ENCODE measurements at places on chromosomes 12 and 14. TPM values are rescaled to one million over a fixed set of nuclear protein-coding genes. Genes with fewer than 3 reads are reported as not detected.

Gene NDRG2
- 136 TPM for total RNA-seq

Gene KRT77
- total RNA-seq, result not detected

Gene CCDC77
- 12.5 TPM for total RNA-seq

Gene BCL2L14
- 68.3 TPM for total RNA-seq

DNA sequence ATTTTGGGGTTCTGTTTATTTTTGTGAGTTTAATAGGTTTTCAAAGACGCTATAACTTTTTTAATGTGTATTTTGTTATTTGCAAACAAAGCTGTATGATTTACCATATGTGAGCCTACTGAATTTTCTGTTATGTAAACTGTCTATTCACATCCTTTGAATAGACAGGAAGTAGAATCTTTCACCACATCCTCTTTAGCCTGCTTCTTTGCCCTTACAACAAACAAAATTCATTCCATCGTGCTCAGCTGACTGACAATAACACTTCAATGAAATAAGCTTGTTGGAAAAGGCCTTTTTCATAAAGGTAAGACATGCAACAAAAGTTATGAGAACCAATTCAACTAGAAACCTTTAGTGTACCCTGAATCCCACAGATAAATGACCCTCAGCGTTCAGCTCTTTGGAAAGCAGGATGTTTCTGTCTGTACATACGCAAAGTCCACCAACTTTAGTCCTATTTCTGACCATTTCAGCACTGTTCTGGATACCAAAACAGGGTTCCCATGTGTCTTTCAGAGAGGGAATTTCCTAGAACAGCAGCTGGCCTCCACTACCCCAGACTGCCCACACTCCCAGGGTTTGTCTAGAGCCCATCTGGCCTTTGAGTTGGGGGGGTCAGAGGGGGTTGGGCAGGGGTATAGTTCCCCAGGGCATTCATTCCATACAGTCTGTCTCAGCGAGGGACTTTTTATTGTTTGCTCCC is 71.3 kb downstream of the DUSP6 start:
- no peak overlapping the region for H3K4me3 ChIP-seq
- H3K36me3 ChIP-seq, result no peaks in the 10 kb centered on the region
- no peak for DNase-seq

- no peaks in the 10 kb centered on the region for H3K36me3 ChIP-seq
- H3K27ac ChIP-seq, result no peak overlapping the region
- no peaks in the 10 kb centered on the region for H3K4me1 ChIP-seq
- DNase-seq, result no peak
Observed at GRCh38 chr12:102444093-102444492, 36.3 kb downstream of the IGF1 start.

GRCh38 chr12:120215766-120216735 is 15.1 kb upstream of the RPLP0 start:
- no peaks in the 10 kb centered on the region for H3K27me3 ChIP-seq
- no peak overlapping the region for H3K4me3 ChIP-seq
- no peak for DNase-seq
- peaks cover 46% of the 10 kb centered on the region for H3K36me3 ChIP-seq

All from colonic mucosa (tissue), 4 donors.